SHP77 treated with DMSO at 0.1 percent for 48 hours (cell line): ENCODE measurements at places on chromosomes 5 and 9.

GRCh38 chr5:153641183-153641688, 150.8 kb downstream of the GRIA1 start:
- no peak for DNase-seq

GRCh38 chr9:129709438-129710168, 43.2 kb downstream of the PTGES start:
- DNase-seq, result no peak

DNA sequence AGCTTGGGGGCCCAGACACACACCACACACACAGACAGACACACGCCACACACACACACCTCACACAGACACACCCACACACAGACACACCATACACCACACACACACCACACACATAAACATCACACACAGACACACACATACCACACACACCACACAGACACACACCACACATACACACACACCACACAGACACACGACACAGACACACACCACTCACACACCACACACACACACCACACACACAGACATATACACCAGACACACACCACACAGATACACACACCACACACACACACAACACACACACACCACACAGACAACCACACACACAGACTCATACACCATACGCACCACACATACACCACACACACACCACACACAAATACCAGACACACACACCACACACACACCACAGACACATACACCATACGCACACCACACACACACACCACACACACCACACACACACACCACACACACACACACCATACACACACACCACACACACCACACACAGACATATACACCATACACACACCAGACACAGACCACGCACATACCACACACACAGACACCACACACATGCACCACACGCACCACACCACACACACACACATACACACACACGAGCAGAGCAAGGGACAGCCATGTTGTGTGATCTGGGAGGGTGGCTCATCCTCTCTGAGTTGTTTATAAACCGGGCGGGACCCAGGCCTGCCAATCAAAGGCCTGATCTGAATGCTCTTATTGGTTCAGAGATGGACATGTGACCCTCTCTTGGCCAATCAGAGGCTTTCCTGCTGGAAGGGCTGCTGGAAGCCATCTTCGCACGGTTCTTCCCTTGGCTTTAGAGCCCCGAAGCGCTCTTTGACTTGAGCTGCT, 148.3 kb downstream of the GAPVD1 start:
- no peak for DNase-seq

GRCh38 chr9:115743709-115744605, 409.6 kb upstream of the PAPPA start:
- peak; percentile 6 for DNase-seq

GRCh38 chr5:149424371-149425315, 45.6 kb upstream of the IL17B start:
- no peak for DNase-seq

- DNase-seq, result no peak
Observed at GRCh38 chr5:150655221-150655620, 5.8 kb upstream of the MYOZ3 start.

GRCh38 chr5:1357946-1358725, 13.2 kb upstream of the CLPTM1L start:
- DNase-seq, result no peak

- DNase-seq, result no peak
Observed at GRCh38 chr5:142439207-142439860, 114.5 kb upstream of the SPRY4 start.

DNA sequence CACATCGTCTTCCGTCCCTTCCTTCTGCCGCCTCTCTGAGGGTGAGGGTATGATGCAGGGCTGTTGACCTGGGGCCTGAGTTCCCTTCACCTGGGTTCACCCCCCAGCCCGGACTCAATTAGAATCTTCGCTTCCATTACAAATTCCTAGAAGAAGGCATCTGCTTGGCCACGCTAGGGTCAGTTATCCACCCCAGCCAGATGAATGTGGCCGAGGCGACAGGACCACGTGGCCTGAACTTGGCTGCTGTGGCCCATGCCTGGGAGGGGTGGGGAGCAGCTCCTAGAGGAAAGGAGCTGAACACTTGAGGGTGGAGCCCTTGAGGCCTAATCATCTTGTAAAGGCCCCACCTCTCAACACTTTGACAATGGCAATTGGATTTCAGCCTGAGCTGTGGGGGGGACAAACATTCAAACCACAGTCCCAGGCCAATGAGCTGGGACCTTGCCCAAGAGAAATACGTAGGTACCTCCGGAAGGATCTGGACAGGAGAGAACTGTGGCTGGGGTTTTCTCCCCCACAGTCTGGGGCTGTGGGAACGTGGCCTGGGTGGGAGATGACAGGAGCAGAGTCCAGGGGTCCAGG, 90.6 kb upstream of the ADAMTS2 start:
- no peak for DNase-seq

GRCh38 chr9:3746296-3747275, 220.8 kb upstream of the RFX3 start:
- no peak for DNase-seq

DNA sequence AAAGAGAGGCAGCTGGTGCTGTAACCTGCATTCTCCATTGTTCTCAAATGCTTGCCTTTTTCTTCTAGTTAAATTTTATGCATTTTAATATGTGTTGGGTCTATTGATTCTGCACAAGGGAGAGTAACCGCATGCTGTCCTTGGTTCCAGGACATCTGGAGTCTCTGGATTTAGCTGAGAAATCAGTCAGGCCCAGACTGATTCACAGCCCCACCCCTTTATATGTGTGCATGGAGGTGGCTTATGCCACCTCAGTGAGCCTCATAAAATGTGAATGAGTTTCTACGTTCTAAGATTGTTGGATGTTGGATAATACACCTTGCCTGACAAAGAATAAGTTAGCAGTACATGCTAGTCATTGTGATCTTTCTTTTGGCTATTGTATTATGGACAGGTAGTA, 110.1 kb upstream of the PANK3 start:
- DNase-seq, result no peak

- no peak for DNase-seq
Observed at GRCh38 chr5:178080056-178080455, 33.3 kb upstream of the N4BP3 start.

- no peak for DNase-seq
Observed at GRCh38 chr5:66718374-66719002, 122.3 kb downstream of the MAST4 start.

DNA sequence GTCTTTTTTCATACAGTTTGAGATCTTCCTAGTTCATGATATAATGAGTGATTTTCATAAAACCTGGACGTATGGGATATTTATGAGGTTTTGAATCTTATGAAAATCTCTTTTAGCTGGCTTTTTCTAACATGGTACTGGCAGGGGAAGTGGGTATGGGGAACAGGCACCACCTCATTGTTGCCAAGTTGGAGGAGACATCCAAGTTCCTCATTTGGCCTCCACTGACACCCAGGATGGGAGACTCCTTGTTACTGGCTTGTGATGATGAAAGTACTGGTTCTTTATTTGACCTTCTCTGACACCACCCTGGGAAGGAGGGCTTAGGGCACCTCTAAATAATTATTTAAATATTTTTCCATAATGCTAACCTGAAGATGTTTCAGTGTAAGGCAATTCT, 4.0 kb upstream of the TNPO1 start:
- DNase-seq, result no peak

DNA sequence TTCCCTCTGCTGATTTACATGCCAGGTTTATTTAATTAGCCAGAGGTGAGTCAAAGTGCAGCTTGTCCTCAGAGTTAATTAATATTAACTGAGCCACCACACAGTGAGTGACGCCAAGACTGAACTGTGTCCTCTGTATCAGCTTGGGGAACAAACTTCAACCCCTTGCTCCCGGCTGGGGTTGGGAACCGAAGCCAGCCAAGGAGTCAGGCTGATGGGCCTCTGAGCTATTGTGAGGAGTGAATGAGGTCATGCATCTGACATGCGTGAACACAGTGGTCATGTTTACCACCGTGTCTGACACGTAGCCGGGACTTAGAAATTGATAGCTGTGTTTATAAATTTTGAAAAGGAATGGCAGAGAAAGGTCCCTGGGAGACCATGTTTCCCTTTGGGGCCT, 17.1 kb downstream of the IGIP start:
- no peak for DNase-seq

DNA sequence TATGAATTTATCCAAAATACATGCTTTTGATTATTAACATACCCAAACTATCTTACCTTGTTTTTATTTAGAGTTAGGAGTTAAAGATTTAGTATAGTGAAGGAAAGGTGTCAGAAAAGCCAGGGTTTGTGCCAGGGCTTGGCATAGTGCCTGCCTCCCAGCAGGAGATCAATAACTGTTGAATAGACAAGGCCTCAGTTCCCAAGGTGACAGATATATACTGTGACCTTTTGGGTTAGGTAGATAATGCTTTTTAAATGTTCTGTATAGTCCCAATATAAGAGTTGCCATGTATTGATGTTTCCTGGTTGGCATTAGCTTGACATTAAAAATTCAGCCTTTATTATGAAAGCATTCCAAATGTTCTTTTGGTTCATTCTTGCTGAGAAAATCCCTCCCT, 121.8 kb downstream of the MCTP1 start:
- DNase-seq, result no peak

GRCh38 chr9:115498303-115498702, 380.3 kb upstream of the TNC start:
- no peak for DNase-seq

DNA sequence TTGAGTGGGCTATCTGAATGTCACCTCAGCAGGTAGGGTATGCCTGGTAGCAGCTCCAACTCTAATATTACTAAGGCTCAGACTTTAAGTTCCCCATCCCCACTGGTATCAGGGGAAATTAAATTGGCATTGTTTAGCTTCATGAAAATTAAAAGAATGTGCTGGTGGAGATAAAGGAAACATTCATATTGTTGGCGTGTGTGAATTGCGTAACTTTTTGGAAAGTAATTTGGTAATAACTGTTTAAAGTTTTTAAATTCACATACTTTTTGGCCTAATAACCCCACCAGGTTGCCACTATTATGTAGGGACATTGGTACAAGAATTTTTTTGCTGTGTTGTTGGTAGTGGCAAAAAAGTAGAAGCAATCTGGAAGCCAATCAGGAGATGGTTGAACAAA, 29.4 kb downstream of the TNPO1 start:
- no peak for DNase-seq

- no peak for DNase-seq
Observed at GRCh38 chr5:102654559-102655349, 100.4 kb upstream of the PAM start.

DNA sequence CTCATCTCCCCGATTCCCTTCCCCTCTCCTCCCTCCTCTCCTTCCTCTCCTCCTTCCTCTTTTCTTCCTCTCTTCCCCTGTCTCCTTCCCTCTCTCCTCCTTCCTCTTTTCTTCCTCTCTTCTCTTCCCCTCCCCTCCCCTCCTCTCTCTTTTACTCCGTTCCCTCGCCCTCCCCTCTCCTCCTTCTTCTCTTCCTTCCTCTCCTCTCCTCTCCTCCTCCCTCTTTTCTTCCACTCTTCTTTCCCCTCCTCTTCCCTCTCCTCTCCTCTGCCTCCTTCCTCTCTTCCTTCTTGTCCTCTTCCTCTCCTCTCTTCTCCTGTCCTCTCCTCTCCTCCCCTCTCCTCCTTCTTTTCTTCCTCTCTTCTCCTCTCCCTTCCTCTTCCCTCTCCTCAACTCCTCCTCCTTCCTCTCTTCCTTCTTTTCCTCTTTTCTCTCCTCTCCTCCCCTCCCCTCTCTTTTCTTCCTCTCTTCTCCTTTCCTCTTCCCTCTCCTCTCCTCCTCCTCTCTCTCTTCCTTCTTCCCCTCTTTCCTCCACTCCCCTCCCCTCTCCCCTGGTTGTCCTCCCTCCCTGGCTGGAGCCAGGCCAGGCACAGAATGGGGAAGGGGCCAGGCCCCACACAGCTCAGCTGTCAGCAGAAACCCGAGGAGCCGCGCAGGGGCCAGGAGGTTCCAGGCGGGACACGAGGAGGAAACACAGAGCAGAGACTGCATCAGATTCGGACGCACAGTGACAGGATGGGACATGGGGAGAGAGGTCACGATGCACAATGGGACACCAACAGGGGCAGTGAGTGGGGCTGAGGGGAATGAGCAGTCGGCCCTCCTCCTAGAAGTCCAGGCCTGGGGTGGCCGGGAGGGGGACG, 48.0 kb downstream of the CAMK2A start:
- no peak for DNase-seq

DNA sequence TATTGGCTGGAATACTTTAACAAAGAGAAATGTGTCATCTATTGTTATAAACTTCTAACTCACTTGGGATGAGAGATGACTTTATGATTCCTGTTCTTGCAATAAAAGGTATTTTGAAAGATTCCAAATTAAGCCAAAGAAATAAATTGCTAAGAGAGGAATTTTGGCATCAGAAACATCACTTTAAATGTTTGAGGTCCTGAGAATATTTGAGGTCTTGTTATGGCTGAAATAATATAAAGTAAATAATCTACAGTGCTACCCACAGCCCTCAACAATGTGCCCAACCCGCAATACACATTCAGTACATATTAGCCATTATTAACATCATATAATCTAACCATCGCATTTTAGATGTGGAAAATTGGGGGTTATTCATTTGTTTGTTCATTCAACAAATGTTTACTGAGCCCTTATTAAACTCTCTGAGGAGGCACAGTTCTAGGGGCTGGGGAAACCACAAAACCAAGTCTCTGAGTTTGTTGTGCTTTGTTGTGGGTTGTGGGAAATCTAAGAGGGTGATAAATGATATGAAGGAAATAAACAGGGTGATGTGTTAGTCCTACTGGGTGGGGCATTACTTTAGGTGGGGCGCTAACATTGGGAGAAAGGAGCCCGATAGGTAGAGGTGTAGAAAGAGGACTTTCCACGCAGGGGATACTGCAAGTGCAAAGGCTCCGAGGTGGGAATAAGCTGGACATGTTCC, 135.2 kb upstream of the CLINT1 start:
- DNase-seq, result no peak

DNA sequence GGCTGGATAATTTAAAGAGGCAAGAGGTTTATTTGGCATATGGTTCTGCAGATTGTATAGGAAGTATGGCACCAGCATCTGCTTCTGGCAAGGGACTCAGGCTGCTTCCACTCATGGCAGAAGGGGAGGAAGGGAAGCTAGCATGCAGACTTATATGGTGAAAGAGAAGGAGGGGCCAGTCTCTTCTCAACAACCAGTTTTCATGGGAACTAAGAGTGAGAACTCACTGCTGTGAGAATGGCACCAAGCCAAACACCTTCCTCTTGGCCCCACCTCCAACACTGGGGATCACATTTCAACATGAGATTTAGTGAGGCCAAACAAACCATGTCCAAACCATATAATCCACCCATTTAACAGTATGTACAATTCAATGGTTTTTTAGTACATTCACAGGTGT, 113.3 kb upstream of the SHB start:
- DNase-seq, result no peak

- no peak for DNase-seq
Observed at GRCh38 chr9:120482424-120483186, 97.4 kb downstream of the CDK5RAP2 start.

- DNase-seq, result no peak
Observed at GRCh38 chr5:144003636-144004035, 166.8 kb downstream of the YIPF5 start.

GRCh38 chr5:172371684-172372083, 82.6 kb downstream of the SH3PXD2B start:
- no peak for DNase-seq

- DNase-seq, result no peak
Observed at GRCh38 chr9:15211815-15212495, 95.1 kb downstream of the TTC39B start.

GRCh38 chr9:34927061-34927460, 31.0 kb upstream of the PHF24 start:
- no peak for DNase-seq
